ENCODE measurements at places on chromosomes 6 and 20.

GRCh38 chr6:127618729-127619128, 41.8 kb downstream of the C6orf58 start:
- DNase-seq: no peak

- no peak for DNase-seq
These were observed 224.9 kb downstream of the ANKRD60 start for GRCh38 chr20:58003525-58003924.

GRCh38 chr20:17316316-17317038, 89.6 kb downstream of the PCSK2 start:
- no peak for DNase-seq

DNA sequence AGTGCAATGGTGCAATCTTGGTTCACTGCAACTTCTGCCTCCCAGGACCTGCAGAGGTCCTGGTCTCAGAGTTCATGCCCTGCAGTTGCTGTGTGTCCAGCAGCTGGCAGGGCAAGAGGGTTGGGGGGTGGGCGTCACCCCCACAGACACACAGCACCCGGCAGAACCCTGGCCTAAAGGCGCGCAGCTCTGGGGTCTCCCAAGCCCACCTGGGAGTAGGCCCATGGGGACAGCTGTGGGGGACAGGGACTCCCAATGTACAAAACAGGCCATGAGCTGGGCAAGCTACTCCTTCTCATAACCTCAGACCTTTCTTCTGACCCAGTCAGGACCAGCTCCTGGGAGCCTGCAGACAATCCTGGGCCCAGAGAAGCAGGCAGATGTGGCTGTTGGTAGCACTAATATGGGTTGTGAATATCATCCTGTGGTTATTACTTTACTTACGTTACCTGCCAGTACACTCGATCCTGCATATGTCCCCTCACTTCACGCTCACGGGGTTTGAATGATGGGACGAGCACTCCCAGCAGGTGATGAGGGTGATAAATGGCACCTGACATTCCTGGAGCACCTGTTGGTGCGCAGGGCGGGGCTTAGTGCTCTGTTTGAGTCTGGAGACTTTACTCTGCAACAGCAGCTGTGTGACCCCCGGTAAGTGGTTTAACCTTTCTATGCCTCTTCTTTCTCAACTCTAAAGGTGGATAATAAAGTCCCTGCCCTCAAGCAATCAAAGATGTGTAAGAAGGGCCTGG, 39.9 kb upstream of the SULF2 start:
- no peak for DNase-seq

GRCh38 chr6:9943986-9944385, 470.9 kb downstream of the TFAP2A start:
- no peak for DNase-seq

DNA sequence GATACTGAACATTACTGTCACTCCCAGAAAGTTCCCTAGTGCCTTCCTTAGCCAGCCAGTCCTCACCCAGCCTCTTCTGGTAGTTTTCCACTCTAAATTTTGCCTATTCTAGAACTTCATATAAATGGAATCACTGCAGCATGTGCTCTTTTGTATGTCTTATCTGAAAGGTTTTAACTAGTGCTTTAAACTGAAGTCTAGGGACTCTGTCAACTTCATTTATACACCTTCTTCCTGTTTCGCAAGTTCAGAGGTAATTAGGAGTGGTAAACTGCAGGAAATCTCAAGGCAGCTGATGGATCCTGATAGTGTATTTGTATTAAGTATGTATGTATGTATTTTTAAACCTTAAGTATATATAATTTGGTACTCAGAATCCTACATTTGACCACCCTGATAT, 94.3 kb downstream of the TCP11 start:
- no peak for DNase-seq

- no peak for DNase-seq
These were observed 17.6 kb upstream of the PKHD1 start for GRCh38 chr6:52104979-52105378.

DNA sequence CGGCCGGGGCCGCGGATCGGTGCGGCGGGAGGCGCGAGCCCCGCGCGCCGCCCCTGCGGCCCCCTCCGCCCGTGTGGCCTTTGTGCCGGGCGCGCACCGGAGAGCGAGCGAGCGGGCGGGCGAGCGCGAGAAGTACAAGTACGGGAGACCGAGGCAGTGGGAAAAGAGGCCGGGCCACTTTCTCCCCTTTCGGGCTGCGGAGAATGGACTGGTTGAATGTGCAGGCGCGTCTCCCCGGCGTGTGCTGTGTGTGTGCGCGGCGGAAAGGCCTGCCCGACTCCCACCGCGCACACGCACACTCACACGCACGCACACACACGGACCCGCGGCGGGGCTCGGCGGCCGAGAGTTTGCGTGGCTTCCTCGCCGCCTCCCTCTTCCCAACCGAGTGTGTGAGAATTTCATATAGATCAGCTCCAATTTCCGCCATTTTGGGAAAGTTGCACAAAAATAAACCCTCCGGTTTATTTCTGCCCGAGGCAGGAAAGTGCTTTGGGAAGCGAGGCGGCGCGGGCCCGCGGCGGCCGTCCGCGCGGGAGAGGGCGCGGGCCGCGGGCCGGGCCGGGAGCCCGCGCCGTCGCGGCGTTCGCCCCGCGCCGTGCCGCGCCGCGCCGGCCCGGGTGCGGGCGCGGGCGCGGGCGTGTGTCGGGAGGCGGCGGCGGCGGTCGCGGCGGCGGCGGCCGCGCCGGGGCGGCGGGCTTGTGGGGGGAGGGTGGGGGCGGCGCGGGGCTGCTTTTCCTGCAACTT, 1.1 kb downstream of the L3MBTL3 start:
- no peak for DNase-seq

DNA sequence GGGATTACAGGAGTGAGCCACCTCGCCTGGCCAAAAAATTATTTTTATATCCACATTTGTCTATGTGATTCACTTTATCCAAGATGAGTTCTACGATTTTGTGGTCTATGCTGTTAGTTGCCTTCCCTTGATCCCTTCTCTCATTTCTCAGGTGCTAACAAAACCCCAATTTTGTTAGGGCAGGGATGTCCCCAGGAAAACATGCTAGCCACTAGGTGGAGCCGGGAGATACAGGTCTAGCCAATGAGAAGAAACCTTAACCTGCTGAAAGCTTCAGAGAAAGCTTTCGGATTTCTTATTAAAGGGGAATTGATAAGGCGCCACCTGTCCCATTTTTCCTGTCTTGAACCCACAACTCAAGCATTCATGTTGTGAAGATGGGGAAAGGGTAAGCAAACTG, 167.4 kb upstream of the OLIG3 start:
- DNase-seq: no peak

DNA sequence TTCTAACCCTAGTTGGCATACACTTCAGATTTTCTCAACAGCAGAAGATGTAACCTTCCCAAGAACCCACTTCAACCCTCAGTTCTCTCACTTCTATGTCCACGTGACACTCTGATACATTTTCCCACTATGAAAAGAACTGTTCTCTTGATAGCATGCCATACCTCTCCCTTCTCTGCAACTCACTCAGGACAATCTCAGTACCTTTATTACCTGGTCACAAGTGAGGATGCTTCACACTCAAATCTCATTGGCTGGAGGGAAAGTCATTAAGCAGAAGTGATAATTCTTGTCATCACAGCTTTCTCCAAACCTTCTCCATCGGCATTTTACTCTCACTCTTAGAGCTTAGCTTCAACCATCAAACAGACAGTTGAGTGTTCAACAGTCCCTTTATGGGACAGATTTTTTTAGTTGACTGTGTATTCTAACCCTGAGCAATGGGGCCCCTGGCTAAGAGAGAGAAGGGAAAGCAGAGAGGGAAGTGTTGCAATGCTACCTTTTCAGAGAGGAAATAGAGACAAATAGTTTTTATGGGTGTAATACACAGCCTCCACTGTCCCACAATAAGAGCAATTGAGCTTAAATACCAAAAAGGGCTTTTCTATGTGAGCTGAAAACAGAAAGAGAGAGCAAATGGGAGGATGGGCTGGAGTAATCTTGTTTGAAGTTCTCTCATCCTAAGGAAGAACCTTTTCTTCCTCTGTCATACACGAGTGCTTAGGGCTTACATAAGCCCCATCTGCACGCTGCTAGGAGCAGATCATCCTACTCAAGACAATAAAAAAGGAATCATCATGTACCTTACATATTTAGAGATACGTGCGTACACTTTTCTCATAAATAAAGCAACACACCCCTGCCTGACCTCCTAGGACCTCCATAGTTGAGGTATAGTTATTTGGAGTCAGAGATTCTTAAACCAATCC, 16.0 kb downstream of the HLA-DPA1 start:
- no peak for DNase-seq
